Stimulated activated CD4-positive, alpha-beta T cell treated with anti-CD3 and anti-CD28 coated beads, Interleukin-12 subunit alpha, Interleukin-12 subunit beta, amount 100 ng/mL, for 24 hours (primary cell): ENCODE measurements at places on chromosomes 12 and 14.

DNA sequence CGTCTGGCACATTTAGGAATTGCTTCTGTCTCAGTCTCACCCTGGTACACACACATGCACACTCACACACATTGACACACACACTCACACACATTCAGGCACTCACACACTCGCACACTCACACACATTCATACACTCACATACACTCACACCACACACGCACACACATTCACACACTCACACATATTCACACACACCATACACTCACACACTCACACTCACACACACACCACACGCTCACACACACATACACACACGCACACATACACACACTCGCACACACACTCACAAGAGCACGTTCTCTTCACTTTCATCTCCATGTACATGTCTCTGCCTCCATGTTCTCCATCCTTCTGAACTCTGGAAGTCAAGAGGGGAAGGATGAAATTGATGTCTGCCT lies 23.1 kb upstream of the SMUG1 start:
- no peak for DNase-seq

- DNase-seq = no peak
These were observed 3.6 kb downstream of the FOXA1 start for GRCh38 chr14:37591311-37591940.

- DNase-seq = no peak
These were observed 1.5 kb downstream of the VPS37B start for GRCh38 chr12:122894193-122895121.

DNA sequence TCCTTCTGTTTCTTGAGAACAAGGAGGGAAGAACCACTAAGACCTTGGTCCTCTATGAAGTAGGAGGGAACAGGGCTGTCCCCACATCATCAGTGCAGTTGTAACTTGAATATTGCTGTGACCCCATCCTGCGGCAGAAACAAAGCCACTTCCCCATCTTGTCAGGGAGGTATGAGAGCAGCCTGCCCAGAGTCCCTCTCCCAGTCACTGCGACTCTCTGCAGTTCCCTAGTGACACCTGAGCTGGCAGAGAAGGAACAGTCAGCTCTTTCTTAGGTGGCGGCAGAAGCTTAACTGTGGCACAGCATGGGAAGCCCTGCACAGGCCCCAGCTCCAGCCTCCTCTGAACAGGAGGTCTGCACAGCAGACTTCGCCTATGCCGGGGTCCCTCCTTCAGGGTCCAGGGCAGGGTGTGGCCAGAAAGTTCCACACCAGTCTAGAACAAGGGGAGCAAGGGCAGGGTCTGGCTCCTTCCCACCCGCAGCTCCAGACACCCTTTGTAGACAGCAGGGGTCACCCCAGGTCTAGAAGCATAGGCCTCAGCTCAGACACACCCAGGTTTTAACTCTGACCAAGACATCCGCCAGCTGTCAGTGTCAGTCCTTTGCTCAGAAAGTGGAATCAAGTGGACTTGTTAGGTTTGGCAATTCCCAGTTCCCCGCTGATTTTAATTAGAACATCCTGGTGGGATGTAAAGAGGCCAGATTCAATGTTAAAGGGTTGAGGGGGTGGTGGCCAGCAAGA lies 36.8 kb downstream of the DEGS2 start:
- no peak for DNase-seq

DNA sequence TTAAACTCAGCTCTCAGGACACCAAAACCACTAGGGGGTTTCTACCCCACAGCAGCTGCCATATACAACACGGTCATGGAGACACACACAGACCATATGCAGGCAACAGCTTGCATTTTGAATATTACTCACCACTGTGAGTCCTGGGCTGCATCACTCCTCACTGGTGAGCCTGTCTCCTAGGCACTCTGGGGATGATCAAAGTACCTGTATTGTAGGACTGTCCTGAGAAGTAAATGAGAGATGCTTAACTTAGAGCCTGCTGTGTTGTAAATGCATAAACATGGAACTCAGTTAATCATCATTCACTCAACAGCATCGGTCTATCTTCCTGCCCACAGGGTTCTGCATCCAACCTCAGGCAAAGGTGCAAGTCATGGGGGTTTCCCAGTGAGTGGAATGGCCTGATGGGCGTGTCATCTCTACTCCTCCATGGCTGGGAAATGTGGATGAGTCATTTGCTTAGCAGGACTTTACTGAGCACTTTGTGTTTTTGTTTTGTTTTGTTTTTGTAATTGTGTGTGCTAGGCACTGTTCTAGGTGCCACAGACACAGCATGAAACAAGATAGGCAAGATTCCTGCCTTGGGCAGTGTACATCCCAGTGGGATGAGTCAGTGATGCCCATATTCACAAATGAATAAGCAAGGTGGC lies 1141.2 kb upstream of the TMEM132C start:
- DNase-seq = no peak

DNA sequence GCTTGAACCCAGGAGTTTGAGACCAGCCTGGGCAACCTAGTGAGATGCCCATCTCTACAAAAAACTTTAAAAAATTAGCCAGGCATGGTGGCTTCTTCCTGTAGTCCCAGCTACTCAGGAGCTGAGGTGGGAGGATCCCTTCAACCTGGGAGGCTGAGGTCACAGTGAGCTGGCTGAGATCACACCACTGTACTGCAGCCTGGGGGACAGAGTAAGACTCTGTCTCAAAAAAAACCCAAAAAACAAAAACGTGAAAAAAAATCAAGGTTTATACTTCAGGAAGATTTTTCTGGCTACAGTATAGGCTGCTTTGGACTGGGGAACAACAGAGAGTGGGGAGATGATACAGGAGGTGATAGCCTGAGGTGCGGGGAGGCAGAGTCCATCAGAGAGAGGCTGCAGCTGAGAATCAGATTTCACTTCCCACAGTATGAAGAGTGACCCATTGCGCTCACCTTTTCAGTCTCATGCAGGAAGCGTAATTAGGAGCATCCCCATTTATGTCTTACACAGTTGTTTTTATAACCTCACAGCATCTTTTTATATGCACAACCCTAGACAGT lies 28.9 kb downstream of the DNAH10 start:
- DNase-seq = no peak
